Stimulated activated CD8-positive, alpha-beta memory T cell treated with anti-CD3 and anti-CD28 coated beads, Interleukin-12 subunit alpha, Interleukin-12 subunit beta, amount 100 ng/mL, for 4 hours (primary cell): ENCODE measurements at places on chromosomes 16 and 17.
A peak's percentile ranks its signal among the peaks of the same experiment; 100 is the strongest.

GRCh38 chr17:75877752-75878173 lies 618 bp downstream of the TRIM47 start:
- DNase-seq, result peak; percentile 50

- no peak for DNase-seq
Measured at GRCh38 chr17:74307984-74308773, 17.8 kb upstream of the KIF19 start.

DNA sequence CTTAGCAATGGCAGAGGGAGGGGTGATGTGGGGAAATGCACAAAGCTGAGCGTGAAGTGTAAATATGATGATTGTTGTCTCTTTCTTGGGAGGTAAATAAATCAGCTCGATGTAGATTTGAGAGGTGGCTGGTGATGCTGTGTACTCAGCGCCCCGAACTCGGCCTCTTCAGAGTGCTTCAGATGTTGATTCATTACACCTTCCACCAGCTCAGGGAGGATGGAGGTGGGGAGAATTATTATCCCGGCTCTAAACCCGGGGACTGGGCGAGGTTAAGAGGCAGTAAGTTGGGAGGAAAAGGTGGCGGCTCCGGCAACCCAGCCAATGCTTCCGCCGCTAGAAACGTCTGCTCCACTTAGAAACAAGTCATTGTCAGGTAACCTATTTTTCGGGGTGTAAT lies 86.5 kb downstream of the RPA1 start:
- no peak for DNase-seq

GRCh38 chr16:12459391-12460063 lies 344.2 kb downstream of the CPPED1 start:
- DNase-seq, result no peak

- DNase-seq, result no peak
Measured at GRCh38 chr17:55316499-55316898, 51.7 kb downstream of the HLF start.

DNA sequence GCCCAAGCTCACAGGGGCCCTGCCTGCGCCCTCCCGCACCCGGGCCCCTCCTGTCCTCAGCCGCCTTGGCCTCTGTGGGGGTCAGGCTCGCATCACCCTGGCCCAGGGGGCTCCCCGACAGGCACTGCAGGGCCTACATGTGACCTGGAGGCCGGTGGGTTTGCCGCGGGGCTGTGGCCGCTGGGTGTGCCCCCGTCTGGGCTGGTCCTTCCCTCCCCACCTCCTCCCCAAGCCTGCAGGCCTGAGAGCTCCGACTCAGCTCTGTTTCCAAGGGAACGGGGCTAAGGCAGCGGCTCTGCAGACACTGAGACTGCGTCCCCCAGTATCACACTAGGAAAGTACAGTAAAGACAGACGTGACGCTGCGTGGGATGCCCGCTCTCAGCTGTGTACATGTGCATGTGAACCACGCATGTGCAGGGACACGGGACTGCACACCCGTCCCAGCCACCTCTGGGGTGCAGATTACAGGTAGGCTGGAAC lies 16.5 kb upstream of the WDR45B start:
- DNase-seq, result no peak

DNA sequence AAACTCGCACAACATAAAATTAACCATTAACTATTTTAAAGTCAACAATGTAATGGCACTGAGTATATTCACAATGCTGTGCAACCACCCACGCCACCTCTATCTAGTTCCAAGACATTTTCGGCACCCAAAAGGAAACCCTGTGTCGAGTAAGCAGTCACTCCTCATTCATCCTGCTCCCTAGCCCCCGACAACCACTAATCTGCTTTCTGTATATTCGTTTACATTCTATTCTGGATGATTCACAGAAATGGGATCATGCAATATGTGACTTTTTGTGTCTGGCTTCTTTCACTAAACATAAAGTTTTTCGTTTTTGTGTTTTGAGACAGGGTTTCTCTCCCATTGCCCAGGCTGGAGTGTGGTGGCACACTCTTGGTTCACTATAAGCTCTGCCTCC lies 42.2 kb upstream of the HAPSTR1 start:
- DNase-seq, result no peak

- no peak for DNase-seq
Measured at GRCh38 chr17:42817866-42818265, 6.2 kb downstream of the BECN1 start.

- no peak for DNase-seq
Measured at GRCh38 chr16:70151941-70152509, 21.6 kb upstream of the CLEC18C start.

DNA sequence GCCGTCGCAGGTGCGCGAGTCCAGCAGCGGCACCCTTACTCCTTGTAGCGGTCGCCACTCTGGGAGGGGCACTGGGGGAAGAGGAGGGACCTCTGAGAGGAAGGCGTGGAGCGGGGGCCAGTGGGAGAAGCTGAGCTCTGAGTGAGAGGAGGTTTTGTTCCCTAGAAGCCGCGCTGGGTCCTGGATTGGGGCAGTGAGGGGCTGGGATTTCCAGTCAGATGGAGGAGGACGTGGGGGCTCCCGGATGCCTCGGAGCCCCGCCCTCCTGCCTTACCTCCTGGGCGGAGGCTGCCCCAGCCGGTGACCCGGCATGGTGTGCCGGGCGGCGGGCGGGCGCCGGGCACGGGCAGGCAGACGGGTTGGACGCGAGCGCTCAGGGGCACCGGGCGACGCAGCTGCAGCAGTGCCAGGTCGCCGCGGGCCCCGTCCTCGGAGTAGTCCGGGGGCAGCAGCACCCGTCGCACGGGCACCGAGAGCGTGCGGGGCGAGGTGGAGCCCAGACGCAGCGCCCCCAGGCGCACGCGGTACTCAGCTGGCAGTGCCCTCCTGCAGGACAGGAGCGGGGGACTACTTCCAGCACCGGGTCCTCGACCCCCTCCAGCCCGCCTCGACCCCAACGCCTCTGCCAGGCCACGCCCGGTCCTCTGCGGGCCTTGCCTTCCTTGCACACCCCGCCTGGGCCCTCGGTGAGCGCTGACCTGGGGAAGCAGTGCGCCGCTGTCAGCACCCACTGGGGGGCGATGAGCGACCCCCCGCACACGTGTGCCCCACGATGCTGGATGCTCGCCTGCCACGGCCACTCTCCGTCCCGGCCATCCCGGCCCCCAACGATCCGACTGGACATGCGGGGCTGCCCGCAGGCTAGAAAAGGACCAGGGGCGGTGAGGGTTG lies 2.0 kb downstream of the PRSS33 start:
- DNase-seq, result peak; percentile 30

DNA sequence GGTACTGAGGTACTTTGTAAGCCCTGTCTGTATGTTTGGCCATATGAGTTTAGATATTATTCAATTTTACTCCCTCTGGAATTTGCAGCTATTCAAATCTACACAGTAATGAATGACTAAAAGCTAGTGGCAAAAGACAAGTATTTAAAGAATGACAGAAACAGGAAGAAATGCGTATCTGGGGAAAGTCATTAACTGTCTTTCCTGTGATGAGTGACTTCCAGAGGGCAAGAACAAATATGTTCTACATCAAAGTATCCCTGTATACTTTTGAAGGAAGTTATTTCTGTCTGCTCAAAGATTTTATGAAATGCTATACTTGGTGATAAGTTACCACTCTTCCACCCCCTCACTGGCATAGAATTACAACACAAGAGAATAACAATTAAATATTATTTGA lies 489.3 kb upstream of the SOX9 start:
- no peak for DNase-seq

DNA sequence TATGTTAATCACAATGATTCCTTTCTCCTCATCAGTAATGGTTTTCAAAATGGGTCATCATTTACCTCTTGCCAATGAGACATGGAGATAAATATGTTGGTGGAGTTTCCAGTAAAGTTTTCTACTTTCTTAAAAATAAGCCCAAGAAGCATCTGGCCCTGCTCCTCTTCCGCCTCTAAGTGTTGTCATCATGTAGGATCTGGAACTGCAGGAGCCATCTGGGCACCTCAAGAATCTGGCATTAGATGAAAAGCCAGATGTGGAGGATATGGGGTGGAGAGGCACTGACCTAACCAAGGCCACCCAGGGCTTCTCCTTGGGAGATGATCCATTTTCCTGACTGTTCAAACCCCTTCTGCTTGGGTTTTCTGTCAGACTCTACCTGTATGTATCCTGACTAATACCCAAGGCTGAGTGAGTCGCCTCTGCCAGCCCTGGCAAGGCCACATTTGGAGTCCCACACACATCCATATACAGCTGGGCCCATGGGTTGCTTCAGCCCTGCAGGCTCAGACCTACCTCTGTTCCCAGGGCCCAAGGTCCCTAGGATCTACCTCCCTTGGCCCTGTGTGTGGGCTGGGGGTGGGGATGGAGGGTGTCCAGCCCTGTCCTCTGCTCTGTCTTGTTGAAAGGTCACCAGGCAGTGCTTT lies 24.6 kb downstream of the CCDC182 start:
- DNase-seq, result no peak

- DNase-seq, result no peak
Measured at GRCh38 chr16:29738514-29738913, 7.3 kb downstream of the C16orf54 start.

GRCh38 chr17:72494566-72494965 lies 373.7 kb downstream of the SOX9 start:
- no peak for DNase-seq

GRCh38 chr16:4651827-4652226 lies 27.2 kb downstream of the MGRN1 start:
- no peak for DNase-seq

DNA sequence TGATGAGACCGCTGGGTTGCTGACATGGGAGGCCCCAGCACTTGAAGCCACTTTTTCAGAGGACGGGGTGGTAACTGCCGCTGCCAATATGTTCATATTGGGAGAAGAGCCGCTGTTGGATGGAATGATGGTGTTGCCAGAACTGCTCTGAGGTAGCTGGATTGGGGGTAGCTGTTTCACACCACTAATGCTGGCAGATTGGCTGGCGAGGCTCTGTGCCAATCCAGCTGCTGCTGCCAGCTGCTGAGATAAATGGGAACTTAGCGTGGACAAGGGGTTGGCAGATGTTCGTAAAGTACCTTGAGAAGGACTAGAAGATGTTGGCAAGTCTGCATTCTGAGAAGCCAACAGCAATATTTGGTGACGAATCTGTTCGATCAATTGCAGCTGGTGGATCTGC lies 10.0 kb downstream of the SALL1 start:
- no peak for DNase-seq

DNA sequence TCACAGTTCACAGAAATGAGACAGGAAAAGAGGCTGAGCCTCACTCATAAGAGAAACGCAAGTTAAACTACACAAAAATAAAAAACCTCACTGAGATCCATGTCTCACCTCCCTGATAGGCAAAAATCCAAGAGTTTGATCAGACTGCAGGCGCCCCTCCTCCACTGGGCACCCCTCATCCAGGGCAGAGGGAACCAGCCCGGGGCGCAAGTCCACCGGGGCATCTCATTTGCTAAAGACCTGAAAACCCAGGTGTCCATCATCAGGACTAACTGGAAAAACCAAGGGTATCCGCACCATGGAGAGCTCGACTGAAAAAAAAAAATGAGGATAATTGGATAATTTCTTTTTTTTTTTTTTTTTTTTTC lies 2.6 kb downstream of the HBZ start:
- no peak for DNase-seq

- no peak for DNase-seq
Measured at GRCh38 chr16:30526137-30526822, at the start of gene ZNF768. ZNF768 (minus strand) TSS chr16:30526566; CDS start chr16:30526413, 153 bp downstream.

GRCh38 chr17:36475346-36475970 lies 11.0 kb upstream of the ZNHIT3 start:
- no peak for DNase-seq

DNA sequence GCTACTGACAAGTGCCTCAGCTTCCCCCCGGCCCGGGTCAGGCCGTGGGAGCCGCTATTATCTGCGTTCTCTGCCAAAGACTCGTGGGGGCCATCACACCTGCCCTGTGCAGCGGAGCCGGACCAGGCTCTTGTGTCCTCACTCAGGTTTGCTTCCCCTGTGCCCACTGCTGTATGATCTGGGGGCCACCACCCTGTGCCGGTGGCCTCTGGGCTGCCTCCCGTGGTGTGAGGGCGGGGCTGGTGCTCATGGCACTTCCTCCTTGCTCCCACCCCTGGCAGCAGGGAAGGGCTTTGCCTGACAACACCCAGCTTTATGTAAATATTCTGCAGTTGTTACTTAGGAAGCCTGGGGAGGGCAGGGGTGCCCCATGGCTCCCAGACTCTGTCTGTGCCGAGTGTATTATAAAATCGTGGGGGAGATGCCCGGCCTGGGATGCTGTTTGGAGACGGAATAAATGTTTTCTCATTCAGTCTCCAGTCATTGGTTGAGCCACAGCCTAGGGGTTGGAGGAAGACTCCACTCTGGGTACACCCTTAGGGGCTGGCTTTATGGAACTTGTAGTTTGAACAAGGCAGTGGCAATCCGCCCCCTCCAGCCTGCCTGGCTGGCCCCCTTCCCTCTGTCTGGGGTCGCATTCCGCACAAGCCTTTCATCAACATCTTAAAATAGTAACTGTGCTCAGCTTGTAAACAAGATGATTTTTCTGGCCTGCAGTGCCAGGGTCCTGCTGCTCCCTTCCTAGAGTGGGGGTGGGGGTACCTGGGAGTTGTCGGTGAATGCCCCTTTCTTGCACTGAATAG lies 4.1 kb downstream of the SYNGR2 start:
- no peak for DNase-seq

DNA sequence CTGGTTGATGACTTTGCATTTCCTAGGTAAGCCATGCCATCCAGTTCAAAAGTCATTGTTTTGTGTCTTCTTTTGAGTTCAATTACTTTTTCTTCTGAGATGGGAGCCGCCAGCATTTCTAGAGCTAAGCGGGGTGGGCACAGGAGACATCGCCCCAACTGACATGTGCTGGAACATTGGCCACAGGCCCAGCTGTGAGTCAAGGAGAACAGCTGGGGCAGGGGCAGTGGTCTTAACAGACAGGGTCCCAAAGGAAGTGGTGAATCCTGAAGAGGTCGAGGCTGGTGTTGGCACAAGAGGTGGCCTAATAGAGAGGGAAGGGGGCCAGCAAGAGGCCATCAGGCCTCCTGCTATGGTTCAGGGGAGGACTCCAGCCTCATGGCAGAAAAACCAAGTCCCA lies 17.1 kb downstream of the RAB11FIP4 start:
- no peak for DNase-seq

- DNase-seq, result no peak
Measured at GRCh38 chr16:82136956-82137821, 32.8 kb downstream of the MPHOSPH6 start.

- peak; percentile 75 for DNase-seq
Measured at GRCh38 chr17:56779898-56780777, 53.6 kb downstream of the C17orf67 start.

DNA sequence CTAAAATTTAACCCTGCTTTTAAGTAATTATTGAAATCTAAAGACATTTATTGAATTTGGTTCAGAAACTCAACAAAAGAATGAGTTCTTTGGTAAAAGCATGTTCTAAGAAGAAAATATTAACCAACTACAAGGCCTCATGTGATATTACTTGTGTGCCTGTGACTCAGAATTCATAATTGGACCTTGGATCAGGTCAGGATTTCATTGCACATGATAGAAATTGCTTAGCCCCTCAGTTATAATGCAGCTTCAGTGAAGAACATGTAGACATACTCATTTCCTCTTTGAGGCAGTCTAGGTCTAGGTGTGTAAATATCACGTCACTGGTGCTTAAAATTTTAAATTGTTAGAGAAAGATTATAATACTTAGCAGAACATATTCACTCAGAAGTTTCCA lies 410.0 kb upstream of the SOX9 start:
- DNase-seq, result no peak

- DNase-seq, result peak; percentile 36
Measured at GRCh38 chr17:2400474-2400866, 390 bp downstream of the MNT start.
